ENCODE measurements at places on chromosomes 3 and 15.

- peak; percentile 26 for DNase-seq
These were observed 34.9 kb downstream of the PPCDC start for GRCh38 chr15:75058127-75058905.

- DNase-seq = no peak
These were observed 4.4 kb downstream of the ITIH3 start for GRCh38 chr3:52798978-52799476.

GRCh38 chr15:64895285-64896065 lies 16.2 kb upstream of the ANKDD1A start:
- no peak for DNase-seq

GRCh38 chr15:58453931-58454793 lies 22.4 kb downstream of the LIPC start:
- DNase-seq = no peak

GRCh38 chr15:83610901-83611685 lies 42.8 kb upstream of the ADAMTSL3 start:
- DNase-seq = no peak

- no peak for DNase-seq
These were observed 76.8 kb downstream of the BDH1 start for GRCh38 chr3:197478746-197479668.

DNA sequence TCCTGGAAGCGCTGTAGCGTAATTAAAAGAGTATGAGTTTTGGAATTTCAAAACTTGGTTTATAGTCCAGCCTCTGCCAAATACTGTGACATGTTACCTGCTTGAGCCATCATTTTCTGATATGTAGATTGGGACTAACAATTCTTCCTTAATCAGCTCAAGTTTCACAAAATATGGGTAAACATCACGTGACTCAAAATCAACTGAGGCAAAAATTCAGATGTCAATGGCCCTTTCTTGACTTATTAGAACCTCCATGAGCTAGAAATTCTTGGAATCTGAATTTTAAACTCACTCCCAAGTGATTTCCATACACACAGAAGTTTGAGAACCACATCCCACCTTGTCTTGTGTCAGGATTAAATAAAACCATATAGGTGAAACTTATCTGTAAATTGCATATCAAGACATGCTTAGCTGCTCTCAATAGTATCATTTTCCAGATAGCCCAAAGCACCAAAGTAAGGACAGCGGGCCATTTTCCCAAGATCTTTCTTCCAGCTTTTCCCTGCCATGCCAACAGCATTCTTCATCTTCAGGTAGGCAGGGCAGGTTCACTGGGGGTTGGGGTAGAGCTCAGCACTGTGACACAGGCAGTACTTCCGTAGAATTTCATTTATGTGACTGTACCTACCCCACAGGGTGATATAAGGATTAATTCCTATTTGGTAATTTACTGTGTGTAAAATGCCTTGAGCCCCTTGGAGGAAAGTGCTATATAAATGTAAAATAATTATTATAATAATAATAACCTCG lies 379.0 kb downstream of the TIGIT start:
- no peak for DNase-seq

DNA sequence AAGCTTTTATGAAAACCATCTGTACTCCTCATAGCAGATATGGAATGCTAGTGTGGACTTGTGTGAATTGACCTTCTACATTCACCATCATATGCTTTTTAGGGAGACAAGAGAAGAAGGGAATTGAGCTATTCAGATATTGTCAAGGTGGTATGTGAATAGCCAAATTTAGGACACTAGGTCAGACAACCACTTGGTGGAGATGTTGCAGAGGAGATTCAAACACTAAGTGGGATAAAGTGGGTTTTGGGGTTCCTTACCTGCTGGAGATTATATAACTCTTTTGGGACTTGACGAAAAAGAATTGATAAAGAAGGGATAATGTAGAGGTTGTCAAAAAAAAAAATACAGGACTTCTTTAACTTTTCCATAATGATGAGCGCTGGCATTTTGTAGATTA lies 231.8 kb upstream of the THRB start:
- no peak for DNase-seq

DNA sequence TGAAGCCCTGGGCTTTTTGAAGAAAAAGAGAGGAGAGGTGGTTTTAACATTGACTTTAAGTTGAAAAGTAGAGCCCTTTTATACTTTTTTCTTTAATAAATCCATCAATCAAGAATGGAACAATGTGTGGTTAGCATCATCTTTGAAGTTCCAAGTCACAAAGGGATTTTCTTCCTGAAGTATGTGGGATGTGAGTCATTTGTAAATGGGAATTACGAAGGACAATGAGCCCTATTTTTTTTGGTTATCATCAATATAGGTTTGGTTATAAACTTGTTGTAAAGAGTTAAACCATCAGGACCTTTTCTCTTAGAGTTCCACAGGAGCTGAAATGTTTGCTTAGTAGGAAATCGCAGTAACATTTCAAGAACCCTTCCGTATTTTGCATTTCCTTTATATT lies 38.3 kb downstream of the PIK3CA start:
- no peak for DNase-seq

DNA sequence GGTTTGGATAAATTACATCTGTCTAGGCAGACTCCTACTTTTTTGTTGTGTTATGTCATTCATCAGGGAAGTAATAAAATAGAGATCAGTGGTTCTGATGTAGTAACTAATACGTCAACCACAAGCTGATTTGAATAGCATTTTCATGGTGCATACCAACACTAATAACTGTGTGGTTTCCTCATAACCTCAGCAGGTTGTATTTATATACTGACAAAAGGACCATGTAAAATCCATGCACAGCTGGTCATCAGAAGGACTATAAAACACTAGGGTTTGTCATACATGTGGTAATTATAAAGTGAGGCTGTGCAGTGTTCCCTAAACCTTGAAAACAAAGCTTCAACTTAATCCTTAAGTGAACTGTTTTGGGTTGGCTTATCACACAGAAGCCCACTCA lies 216.8 kb upstream of the RBMS3 start:
- DNase-seq = no peak

DNA sequence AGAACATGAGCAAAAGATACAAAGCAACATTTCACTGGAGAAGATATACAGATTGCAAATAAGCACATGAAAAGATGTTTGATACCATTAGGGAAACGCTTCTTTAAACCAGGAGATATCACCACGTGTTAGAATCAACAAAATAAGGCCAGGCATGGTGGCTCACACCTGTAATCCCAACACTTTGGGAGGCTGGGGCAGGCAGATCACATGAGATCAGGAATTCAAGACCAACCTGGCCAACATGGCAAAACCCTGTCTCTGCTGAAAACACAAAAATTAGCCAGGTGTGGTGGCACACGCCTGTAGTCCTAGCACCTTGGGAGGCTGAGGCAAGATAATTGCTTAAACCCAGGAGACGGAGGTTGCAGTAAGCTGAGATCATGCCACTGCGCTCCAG lies 20.5 kb upstream of the MUC20 start:
- peak; percentile 42 for DNase-seq

DNA sequence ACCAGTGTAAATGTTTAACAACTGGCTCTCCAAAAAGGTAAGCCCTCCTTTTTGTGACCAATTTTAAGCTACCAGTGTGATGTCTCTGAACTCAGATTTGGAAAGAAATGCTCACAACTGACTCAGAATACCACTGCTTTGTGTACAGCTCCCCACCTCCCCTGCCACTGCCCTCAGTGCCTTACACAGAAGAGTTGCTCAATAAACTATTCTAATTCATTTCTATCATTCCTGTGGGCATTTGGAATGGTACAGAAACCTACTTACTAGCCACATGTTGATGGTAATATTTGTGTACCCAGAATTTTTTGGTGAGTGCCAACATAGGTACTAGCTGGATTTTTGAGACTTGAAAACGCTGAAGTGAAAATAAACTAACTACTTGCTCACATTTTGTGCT lies 16.0 kb downstream of the LRRN1 start:
- no peak for DNase-seq

DNA sequence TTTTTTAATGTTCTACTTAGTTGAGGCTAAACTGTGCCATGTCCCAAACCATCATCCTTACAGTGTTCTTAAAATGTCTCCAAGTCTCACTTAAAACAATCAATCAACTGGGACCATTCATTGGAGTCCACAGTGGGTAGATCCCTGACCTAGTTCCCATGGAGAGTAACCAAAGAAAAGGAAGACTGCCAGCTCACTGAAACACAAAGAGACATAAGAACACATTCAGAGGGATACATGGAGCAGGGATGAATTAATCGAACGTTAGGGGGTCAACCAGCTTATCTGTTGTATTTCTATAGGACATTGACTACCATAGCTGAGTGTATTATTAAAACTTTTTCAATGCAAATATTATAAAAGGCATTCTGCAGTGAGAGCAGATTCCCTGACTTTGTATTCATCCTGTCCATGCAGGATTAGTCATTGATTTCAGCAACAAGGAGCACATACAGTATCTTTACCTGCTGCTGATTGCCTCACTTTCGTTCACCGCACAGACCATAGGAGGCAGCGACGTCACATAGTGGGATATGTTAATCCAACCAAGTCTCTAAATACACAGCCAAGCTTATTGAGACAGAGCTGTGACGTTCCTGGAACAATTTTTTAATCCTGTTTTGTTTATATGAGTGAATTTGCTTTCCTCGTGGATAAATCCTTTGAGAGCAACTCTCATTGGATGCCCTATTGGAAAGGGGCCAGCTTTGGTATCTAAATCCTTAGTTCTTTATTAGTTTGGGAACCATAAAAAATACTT lies 364.9 kb upstream of the RBMS3 start:
- no peak for DNase-seq

DNA sequence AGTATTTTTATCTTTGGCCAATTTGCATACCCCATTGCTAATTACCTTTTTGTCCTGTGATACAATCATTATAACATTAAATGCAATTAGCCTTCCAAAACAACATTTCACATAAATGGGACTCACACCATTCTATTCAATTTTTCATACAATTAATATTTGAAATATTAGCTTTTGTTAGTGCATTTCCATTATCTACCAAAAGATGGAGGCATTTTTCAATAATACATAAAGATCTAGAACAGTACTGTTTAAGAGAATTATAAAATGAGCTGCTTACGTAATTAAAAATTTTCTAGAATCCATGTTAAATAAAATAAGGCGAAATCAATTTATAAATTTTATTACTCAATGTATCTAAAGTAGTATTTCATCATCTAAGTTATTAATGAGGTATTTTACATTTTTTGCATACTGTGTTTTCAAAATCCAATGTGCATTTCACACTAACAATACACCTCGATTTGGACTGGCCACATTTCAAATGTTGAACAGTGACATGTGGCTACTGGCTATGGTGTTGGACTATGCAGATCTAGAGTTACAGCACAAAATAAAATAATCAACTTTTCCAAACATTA lies 74.3 kb downstream of the TJP1 start:
- no peak for DNase-seq

DNA sequence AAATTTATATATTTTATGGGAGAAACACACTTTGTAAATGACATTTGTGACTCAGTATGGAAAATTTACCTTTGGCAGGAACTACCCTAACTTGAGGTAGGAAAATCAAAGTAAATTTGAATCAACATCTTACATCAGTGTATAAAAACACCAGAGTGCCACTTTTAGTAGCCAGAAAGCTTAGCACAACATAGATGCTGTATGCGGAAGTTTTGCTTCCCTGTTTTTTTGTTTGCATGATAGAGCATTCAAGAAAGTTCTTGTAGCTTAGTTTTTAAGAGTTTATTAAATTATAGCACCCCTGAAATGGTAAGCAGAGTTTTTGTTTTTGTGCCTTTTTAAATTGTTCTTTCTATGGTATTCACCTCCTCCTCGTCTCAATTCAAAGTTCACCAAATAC lies 120.8 kb upstream of the RAP2B start:
- no peak for DNase-seq

DNA sequence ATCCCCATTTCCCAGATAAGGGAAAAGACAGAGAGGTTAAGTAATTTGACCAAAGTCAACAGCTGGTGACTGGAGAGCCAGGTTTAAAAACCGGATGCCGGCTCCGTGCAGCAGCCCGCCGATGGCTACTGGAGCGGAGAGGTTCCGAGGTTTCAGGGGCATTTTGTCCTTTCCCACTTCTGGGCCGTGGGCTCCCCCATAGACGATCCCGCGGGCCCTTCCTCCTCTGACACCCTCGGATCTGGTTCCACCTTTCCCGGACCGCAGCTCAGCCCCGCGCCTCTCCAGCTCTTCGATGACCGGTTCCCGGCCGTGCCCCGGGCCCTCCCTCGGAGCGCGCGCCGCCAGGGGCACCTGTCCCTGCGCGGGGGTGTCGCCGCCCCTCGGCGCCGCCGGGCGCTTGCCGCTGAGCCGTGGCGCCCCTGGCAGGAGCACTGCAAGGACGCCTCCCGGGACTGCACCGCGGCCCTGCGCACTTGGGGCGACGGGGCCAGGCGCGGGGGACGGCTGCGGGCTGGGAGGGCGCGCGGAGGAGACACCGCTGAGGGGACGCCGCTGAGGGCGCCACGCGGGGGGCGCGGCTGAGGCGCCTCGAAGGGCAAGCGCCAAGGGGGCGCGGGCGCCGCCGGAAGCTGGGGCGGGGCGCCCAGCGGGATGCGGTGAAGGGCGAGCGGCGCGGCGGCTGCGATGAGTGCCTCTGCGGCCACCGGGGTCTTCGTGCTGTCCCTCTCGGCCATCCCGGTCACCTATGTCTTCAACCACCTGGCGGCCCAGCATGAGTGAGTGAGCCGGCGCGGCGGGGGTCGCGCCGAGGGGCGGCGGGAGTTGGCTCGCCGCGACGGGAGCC lies at the start of gene TM6SF1:
TSS of gene TM6SF1 (plus strand) at position 652 of the 847 bp plus-strand sequence. CDS start at position 688, 36 bp downstream.
- DNase-seq = no peak

DNA sequence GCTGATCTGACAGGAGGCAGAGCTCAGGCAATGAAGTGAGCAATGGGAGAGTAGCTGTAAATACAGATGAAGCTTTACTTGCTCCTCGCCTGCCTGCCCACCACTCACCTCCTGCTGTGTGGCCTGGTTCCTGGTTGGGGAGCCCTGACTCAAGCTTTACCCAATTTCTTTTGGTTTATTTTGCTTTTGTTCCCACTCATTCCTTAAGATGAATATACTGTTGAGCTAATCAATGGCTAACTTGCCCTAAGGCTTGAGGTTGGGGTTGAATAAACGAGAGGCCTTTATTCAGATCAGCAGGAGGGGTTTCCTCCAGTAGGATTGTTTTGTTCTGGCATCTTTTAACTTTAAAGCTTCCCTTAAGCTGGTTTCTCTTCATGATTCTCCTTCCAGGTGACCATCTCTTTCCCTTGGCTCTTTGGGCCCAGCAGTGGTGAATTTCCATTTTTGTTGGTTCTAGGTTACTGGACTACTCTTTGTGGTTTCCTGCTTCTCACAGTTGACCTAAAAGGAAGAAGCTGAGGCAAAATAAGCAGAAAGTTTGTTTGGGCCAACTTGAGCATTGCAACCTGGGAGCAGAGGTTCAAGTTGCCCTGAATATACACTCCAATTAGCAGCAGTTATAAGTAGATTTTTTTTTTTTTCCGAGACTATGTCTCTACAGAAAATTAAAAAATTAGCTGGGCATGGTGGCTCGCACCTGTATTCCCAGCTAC lies 44.4 kb downstream of the STARD9 start:
- DNase-seq = no peak
